ENCODE measurements at places on chromosomes 5 and 9.

DNA sequence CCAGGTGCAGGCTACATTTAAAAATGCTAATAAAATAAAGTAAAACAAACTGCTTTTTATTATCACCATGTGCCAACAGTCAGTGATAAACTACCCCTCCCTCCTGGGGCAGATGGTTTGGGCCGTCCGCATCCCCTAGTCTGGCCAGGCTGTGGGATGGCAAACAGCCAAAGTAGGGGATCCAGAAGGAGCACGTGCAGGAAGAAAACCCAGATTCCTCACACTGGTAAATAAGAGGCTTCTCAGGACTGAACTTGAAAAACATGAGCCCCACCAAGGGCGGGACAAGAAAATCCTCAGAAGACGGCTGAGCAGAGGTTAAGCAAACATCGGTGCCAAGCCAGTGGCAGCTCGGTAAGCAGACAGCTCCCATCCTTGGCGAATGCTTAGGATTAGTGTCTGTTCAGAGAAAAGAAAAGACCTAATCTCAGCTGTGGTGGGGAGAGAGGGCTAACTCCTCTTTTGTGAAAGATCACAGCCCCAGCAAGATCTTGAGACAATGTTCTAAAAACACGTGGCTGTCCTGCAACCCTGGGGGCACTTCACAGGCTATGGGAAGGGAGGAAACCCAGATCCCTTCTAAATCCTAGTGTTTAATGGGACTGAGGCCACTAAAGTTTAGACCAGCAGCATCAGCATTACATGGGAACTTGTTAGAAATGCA lies 46.5 kb upstream of the GDNF start:
- no peak for DNase-seq

- DNase-seq = no peak
Measured at GRCh38 chr9:130498298-130498917, 53.6 kb downstream of the ASS1 start.

DNA sequence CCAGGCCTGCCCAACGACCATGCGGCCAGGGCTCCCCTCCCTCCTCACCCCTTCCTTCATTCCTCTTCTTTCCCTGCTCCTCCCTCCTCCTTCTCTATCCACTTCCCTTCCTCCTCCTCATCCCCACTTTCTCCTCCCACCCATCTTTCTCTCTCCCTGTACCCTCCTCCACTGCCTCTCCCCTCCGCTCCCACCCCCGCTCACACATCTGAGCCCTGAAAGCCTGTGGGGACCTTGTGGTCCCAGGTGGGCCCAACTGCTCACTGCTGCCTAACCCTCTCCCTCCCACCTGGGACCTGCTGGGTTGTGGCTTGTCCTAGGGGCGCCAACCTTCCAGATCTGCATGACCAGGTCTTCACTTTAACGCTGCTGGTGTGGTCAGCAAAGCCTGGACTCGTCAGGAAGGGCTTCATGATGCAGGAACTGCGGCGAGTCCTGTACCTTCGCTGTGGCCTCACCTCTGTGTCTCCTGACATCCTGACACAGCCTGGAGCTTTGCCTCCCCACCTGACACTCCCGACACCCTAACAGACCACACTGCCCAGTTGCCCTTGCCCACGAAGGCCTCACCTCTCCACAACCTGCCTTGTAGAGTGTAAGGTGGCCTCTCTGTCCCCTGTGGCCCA lies 34.6 kb downstream of the C5orf15 start:
- no peak for DNase-seq

DNA sequence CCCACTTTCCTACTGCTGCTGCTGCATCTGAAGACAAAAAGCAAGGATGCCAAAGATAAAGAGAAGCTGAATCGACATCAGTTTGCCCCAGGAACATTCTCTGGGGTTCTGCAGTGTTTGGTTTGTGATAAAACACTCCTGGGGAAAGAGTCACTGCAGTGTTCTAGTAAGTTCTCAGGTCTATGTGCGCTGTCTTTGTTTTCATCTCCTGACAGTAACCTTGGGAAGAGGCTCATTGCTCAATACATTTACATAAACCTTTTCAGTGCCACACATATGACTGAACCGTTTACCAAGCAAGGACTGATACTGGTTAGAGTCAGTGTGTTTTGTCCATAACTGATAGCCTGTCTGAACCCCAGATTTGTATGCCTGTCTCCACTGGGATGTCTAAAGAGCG lies 232.1 kb downstream of the ARHGEF28 start:
- no peak for DNase-seq

- no peak for DNase-seq
Measured at GRCh38 chr5:88688984-88689667, 193.9 kb downstream of the MEF2C start.
